Breast epithelium (tissue), 4 donors: ENCODE measurements at places on chromosomes 16 and 17.

DNA sequence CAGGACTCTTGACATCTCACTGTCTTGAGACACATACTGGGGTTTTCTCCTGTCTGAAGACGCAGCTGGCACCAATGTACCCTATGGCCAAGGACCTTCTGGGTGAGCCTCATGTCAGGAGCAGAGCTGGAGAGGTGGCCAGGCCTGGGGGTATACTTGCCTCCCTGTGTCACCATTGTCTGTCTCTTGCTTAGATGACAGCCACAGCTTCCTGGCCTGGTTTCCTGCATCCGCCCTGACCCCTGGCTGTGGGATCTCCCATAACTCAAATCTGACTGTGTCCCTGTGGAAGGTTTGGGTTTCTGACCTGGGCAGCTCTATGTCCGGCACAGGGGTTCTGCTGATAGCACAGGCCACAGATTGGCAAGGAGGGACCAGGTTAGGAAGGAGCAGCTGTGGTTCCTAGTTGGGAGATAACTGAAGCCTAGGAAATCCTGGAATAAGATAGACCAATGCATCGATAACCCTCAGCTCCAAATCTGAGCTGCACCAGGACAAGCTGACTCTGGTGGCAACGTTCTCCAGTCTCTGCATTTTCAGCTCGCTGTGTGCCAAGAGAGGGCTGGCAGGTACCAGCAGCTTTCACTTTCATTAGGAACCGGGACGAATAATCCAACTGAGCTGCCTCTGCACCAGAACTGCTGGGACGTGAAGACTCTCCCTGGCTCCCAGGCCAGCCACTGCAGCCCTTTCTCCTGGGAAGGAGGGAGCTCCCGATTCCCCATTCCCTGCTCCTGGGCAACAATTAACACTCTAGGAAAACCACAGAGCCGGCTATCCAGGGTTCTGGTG lies 5.0 kb downstream of the DEXI start:
- DNase-seq, result no peak

DNA sequence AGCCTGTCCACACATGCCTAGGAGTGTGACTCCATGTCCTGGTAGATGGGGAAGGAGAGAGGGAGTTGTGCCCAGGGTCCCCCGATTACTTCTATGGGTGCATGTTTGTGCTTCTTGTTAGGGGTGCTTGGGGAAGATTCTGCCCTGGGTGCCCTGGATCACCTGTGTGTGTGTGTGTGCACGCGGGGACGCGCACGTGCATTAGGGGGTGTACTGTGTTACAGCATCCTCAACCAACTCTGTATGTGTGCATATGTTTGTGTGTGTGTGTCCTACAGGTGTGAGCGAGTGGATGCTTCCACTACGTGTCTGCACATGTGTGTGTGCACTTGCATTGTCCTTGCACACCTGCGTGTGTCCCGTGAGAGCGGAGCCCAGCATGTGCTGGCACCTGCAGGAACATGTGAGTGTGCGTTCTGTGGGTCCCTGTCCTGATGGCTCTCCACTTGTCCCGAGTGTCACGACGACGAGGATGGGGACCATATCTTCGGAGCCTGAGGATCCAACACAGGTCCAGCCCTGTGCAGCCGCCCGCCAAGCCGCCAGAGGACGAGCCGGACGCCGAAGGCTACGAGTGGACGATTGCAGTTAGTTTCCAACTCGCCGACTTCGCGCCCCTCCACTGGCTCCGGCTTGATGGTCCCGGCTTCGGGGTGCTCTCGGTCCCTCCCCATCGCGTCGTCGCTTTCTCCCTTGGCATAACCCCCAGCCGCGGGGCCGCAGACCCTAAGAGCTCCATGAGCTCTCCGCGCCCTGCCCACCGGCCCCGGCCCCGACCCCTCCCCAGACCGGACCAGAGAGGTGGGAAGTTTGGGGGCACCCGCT lies 6.0 kb upstream of the TBC1D3B start:
- no peak for DNase-seq

DNA sequence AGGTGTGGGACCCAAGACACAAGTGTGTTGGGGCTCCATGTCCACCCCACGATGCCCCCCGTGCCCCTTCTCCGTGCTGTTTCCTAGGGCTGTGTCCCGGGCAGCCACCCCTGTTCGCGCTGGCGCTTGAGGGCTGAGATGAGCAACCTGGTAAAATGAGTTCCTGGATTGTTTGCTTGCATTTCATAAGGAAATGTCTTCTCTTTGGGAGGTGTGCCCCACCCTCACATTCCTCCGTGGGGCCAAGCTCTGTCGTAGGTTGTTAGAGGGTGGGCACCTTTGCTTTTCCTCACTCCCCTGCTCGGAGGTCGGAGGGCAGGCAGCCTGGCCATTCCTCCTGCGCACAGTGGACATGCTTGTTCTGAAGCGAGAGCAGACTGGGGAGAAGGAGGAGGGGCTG lies 171.3 kb upstream of the CHMP6 start:
- no peak for DNase-seq

DNA sequence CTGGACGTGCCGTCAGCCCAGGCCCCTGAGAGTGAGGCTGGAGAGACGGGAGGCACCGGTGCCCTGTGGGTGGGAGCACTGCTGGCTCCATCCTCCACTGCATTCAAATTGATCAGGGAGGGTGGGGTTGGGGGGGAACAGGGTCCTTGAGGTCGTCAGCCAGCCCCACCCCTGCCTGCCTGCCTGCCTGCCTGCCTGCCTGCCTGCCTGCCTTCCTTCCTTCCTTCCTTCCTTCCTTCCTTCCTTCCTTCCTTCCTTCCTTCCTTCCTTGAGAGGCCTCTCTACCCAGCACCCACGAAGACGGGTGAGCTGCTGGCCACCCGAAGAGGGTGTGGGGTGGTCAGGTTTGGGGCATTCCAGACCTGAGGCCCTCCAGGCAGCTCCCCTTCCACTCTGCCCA lies 16.0 kb downstream of the BAHCC1 start:
- no peak for DNase-seq

GRCh38 chr16:75074920-75075687 lies 41.5 kb downstream of the LDHD start:
- no peak for DNase-seq

GRCh38 chr16:24635900-24636610 lies 93.4 kb upstream of the TNRC6A start:
- DNase-seq, result peak; percentile 79

GRCh38 chr17:64771980-64772844 lies 110.1 kb upstream of the SMURF2 start:
- no peak for DNase-seq

GRCh38 chr16:68756239-68756915 lies 19.3 kb downstream of the CDH1 start:
- peak; percentile 61 for DNase-seq

GRCh38 chr16:5381481-5381880 lies 283.9 kb upstream of the EEF2KMT start:
- DNase-seq, result no peak

DNA sequence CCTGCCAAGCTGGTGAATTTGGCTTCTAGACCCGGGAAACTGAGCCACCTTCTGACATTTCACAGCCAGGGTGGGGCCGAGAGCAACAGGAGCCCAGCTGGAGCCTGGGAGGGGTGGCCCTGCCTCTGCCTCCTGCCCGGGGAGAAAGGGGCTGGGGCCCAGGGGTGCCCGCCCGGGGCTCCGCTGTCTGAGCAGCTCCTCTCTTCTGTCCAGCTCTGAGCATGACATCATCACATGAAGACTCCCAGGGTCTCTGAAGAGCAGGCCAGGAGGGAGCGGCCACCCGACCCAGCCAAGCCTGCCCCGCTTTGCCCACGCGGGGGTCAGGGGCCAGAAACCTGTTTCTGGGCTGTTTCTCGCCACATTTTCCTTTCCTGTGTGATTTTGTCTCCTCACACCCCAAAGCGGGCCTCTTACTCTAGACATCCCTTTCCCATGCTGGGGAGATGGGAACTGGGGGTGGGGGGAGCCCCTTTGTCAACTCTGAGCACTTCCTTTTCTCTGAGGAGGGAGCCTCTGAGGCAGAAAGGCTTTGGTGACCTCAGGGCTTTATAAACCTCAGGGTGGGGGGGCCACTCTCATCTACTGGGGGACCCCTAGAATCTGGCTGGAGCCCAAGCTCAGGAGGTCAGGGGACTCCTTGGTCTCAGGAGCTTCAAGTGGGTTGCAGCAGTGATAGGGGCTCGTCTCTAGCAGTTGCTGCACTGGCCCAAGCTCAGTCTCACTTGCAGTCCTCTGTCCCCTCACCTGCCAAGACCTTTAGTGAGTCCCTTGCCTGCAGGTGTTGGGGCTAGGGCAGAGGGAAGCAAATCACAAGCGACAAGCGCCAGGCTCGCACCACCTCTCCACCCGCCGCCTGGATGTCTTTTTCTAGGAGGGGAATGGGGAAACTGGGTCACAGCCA lies 7.6 kb downstream of the UBALD2 start:
- DNase-seq, result no peak

GRCh38 chr16:75081179-75081859 lies 35.3 kb downstream of the LDHD start:
- DNase-seq, result no peak

- DNase-seq, result no peak
Measured at GRCh38 chr16:56163938-56164337, 27.4 kb upstream of the GNAO1 start.

- DNase-seq, result no peak
Measured at GRCh38 chr17:61782683-61783082, 80.6 kb downstream of the BRIP1 start.

GRCh38 chr16:75323933-75324332 lies 72.5 kb upstream of the BCAR1 start:
- no peak for DNase-seq

DNA sequence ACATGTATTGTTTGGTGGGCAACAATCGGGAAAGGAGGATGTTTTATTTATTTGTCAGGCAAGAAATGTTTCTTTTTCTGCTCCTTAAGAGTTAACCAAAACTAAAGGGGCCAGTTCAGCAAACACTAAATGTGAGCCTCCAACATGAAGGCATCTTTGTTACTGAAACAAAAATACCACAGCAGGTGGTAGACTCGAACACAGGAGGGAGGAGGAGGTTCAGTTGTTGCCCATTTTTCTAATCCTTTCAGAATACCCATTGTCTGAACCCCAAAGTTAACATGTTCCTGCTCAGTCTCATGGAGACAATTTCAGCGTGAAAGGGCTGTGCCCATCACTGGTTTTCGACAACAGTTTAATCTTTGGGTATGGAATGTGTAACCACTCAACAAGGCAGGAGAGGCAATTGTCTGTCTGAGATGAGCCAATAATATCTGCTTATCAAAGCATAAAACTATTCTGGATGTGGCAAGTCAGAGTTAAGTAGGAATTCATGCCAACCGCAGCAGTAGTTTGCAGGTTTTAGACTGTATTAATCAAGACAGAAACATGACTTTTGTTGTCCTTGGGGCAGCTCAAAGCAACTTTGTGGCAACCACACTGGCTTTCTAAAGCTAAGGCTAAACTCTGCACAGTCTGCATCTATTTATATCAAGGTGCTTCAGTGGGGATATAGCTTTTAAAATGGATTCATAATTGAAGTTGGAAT lies 211.7 kb downstream of the FTO start:
- no peak for DNase-seq
